Substantia nigra (tissue), 51 donors: ENCODE measurements at places on chromosomes 1 and 21.

GRCh38 chr1:206923009-206923960, 1.5 kb upstream of the FCMR start:
- no peak for DNase-seq

DNA sequence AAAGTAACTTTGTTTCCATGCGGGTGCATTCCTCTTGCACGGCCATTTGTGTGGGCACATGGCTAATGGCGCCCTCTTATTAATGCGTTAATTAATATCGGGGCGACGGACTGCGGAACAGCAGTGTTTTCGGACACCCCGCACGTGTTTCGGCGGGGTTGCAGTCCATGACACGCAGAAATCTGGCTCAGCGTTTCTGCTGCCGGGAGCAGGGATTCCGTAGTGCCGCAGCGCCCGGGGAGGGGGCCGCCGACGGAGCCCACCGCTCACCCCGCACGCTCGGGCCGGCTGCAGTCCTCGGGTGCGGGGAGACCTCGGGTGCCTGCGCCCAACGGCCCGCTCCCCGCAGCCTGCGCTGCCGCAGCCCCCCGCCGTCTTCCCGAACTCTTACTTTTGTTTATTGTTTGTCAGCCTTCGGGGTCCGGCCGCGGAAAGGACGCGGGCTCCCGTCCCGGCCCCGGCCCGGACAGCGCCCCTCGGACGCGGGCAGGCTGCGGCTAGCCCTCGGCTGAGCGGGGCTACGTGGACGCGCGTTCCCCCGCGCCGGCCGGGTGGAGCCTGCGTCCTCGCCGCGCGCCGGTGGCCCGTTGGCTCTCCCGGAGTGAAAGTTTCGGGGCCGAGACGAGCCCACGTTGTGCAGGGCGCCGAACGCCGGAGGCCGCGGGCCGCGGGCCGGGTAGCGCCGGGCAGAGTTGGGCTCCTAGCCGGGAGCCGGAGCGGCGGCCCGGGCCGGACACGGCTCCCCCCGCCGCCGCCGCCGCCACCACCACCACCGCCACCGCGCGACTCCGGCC, 849 bp downstream of the NFIA start:
- DNase-seq = peak; percentile 73

DNA sequence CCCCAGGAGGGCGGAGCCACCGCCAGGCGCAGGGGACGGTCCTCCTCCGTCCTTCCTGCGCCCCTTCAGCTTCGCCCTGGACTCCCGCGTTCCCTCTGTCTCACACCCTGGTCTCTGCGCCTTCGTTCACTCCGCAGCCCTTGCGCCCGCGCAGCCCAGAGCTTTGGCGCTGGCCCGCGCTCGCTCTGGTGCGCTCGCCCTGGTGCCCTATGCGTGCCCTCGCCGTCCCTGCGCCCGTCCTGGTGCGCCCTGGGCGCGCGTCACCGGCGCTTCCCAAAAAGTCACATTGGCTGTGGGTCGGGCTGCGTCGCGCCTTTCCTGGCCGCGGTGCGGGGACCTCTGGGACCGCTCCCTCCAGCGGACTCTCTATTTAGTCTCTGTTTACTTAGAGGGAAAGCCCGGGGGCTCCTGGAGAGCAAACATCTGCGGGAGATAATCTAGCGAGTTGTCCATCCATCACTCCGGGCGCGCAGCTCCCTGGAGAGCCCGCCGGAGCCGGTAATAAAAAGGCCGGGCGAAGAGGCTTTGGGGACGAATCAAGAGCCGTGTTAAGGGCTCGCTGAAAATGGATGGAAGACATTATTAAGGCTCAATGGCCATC, 178.6 kb downstream of the PRDM16 start:
- no peak for DNase-seq

GRCh38 chr21:46156678-46157077, 1.3 kb upstream of the FTCD start:
- no peak for DNase-seq

- DNase-seq = no peak
Measured at GRCh38 chr1:226444901-226445300, 37.0 kb upstream of the PARP1 start.

DNA sequence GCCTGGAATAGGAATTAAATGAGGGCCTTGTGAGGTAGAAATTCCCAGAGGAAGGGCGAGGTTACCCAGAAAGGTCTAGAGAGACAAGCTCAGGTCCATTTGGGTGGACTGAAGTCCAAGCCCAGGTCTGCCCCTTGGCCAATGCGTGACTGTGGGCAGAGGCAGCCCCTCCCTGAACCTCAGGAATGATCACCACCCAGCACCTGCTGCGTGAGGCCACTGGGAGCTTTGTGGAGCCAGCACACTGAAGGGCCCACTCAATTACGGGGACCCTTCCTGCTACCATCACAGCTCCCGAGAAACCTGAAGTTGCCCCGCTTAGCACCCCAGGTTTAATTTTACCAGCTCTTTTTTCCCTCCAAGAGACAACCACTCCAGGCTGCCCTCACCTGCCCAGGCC, 6.5 kb upstream of the MATN1 start:
- no peak for DNase-seq

- no peak for DNase-seq
Measured at GRCh38 chr1:94120570-94120901, 412 bp downstream of the ABCA4 start.

- no peak for DNase-seq
Measured at GRCh38 chr1:27807385-27807784, 23.2 kb upstream of the PPP1R8 start.

DNA sequence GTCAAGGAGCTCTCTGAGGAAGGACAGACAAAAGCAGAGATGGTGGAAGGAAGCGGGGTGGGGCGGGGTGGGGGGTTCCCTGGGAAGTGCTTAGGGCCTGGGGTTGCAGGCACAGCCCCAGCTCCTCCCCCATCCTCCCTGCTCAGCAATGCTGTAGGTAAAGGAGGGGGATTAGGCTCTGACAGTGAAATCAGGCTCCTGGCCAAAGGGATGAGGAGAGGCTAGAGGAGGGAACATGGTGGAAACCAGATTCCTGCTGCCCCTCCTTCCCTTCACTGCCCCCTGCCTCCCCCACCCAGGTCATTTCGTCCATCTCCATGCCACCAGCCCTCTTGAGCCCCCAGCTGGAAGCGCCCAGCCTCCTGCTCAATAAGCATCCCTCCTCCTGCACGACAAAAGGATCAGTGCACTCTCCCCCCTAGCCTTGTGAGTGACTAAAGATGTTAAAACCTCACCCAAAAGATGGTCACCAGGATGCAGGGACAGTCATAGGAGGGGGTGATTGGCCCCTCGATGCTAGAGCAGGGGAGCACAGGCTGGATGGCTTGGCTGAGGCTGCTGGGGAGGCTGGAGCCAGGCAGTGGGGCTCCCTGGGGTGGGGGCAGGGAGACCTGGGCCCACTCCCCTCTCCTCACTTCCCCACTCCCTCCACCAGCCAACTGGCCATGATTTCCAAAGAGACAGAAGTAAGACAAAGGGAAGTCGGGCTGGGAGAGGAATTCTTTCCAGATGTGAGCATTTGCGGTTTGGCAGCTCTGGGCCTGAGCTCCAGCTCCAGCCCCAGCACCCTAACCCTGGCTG, 2.2 kb upstream of the CRABP2 start:
- DNase-seq = no peak

DNA sequence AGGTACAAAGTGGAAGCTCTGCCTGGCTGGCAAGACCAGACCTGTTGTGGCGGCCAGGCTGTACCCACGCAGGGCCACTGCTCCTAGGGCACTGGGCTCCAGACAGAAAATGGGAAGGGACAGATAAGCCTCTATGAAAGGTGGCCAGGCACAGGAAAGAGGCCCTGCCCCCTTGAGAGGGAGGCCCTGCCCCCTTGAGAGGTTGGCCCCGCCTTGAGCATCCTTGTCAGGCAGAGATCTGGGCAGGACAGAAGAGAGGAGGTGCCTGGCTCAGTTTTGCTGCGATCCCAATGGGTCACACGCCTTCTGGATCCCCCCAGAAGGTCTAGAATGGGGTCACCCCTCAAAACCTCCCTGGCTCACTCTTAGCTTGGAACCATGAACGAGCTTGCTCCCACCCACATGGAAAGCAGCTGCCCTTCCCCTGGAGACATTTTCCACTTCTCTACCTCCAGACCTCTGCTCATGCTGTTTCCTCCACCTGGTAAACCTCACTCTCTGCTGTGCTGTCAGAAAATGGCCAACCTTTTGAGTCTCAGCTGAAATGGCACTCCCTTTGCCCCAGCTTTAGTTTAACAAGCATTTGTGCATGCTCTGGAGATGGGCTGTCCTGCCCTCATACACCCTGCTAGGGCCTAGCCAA, 17.5 kb upstream of the ECE1 start:
- DNase-seq = no peak

- no peak for DNase-seq
Measured at GRCh38 chr21:31873696-31874599, 1.1 kb downstream of the HUNK start.
